ENCODE measurements at places on chromosomes 6 and 20. TPM values are rescaled to one million over a fixed set of nuclear protein-coding genes. Genes with fewer than 3 reads are reported as not detected.

- H3K4me3 ChIP-seq: no peak overlapping the region
- H3K4me1 ChIP-seq: no peaks in the 10 kb centered on the region
- H3K27me3 ChIP-seq: peaks cover 6% of the 10 kb centered on the region
- no peaks in the 10 kb centered on the region for H3K36me3 ChIP-seq
Measured at GRCh38 chr6:11773013-11773412, 5.6 kb downstream of the ADTRP start.

DNA sequence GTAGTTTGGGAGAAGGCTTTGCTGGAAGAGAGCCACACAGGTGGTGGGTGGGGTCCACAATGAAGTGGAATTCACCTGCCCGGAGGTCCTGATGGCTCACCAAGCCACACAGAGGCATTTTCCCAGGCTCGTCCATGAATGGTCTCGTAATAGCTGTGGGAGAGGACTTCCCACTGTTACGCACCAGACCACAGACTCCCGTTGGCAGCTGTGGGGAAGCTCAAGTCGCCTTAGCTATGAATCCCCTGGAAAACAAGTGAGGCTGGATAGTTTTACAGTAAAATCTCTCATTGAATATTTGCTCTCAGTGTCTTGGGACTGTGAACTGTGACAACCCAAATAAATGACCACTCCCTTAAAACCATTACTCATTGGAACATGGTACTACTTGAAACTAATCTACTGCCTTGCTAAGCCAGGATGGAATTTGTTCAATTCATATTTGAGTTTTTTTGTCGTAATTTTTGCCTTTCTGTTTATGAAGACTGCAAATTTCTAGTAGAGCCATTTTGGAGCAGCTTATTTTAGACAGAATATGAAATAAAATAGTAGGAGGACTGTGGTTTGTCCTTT lies 79.4 kb downstream of the JAG1 start:
- no peak overlapping the region for H3K27ac ChIP-seq
- no peaks in the 10 kb centered on the region for H3K4me1 ChIP-seq
- H3K27me3 ChIP-seq: no peaks in the 10 kb centered on the region
- ATAC-seq: no peak
- no peaks in the 10 kb centered on the region for H3K36me3 ChIP-seq

CCN2 gene
- 691 TPM for total RNA-seq

- H3K4me3 ChIP-seq: no peak overlapping the region
- no peak for ATAC-seq
- no peaks in the 10 kb centered on the region for H3K4me1 ChIP-seq
- no peak overlapping the region for H3K27ac ChIP-seq
- no peaks in the 10 kb centered on the region for H3K36me3 ChIP-seq
- no peaks in the 10 kb centered on the region for H3K27me3 ChIP-seq
Measured at GRCh38 chr20:32506721-32507120, 78.4 kb downstream of the NOL4L start.

FAM83D gene
- 159 TPM for total RNA-seq

RNF144B gene
- total RNA-seq: 16.7 TPM

All from gastroesophageal sphincter (tissue), 4 donors.